ENCODE measurements at places on chromosomes 1 and 21. TPM values are rescaled to one million over a fixed set of nuclear protein-coding genes. Genes with fewer than 3 reads are reported as not detected.

SLC45A1 gene
- 1.3 TPM for total RNA-seq

LINGO4 gene
- not detected for total RNA-seq

KLHDC7A gene
- 4.7 TPM for total RNA-seq

RCC2 gene
- total RNA-seq = 17.4 TPM

LIPI gene
- total RNA-seq = not detected

HMCN1 gene
- total RNA-seq = 9.2 TPM

LCE1D gene
- total RNA-seq = not detected

RPTN gene
- not detected for total RNA-seq

NTRK1 gene
- total RNA-seq = 0.49 TPM

CDC42 gene
- 332 TPM for total RNA-seq

FPGT gene
- total RNA-seq = 15.7 TPM

OR2T35 gene
- total RNA-seq = not detected

CHI3L1 gene
- 625 TPM for total RNA-seq

SRGAP2C gene
- total RNA-seq = 31.5 TPM

PEAR1 gene
- total RNA-seq = 40.9 TPM

KCNH1 gene
- not detected for total RNA-seq

MIXL1 gene
- not detected for total RNA-seq

TNFSF4 gene
- total RNA-seq = 1.5 TPM

TCP10L gene
- not detected for total RNA-seq

TRAF3IP3 gene
- 10.7 TPM for total RNA-seq

FCAMR gene
- not detected for total RNA-seq

CCNL2 gene
- 268 TPM for total RNA-seq
